Esophagus squamous epithelium (tissue), 5 donors: ENCODE measurements at places on chromosomes 1 and 21. TPM values are rescaled to one million over a fixed set of nuclear protein-coding genes. Genes with fewer than 3 reads are reported as not detected.

The CBR3 gene
- total RNA-seq, result 67.3 TPM

- H3K4me1 ChIP-seq, result peaks cover 1% of the 10 kb centered on the region
- DNase-seq, result no peak
- no peaks in the 10 kb centered on the region for H3K36me3 ChIP-seq
- H3K27me3 ChIP-seq, result no peaks in the 10 kb centered on the region
- no peak overlapping the region for H3K4me3 ChIP-seq
- no peak overlapping the region for H3K27ac ChIP-seq
Measured at GRCh38 chr1:46622344-46622743, 5.7 kb upstream of the MOB3C start.

- DNase-seq, result no peak
- no peaks in the 10 kb centered on the region for H3K27me3 ChIP-seq
- peaks cover 29% of the 10 kb centered on the region for H3K4me1 ChIP-seq
- peak overlapping the region; percentile 21 for H3K27ac ChIP-seq
- H3K4me3 ChIP-seq, result no peak overlapping the region
- H3K36me3 ChIP-seq, result no peaks in the 10 kb centered on the region
Measured at GRCh38 chr1:19512545-19512944, 27.2 kb upstream of the CAPZB start.

DNA sequence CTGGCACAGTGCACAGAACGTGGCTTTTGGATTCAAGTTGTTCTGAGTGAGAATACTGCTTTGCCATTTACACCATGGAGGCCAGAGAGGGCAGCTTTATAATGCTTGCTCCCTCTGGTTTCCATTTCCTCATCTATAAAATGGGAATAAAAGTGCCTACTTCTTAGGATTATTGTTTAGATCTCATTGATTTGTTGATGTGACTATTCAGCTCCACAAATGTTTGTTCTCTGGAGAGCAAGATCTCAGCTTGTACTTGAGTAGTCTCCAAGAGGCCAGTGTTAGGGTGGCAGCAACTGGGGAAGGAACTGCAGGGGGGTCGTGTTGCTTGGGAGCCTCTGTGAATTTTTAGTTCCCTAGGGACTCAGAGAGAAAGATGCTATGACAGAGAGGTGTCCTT is 55.2 kb downstream of the YARS1 start:
- peak overlapping the region; percentile 96 for H3K27ac ChIP-seq
- no peaks in the 10 kb centered on the region for H3K36me3 ChIP-seq
- no peaks in the 10 kb centered on the region for H3K27me3 ChIP-seq
- H3K4me3 ChIP-seq, result no peak overlapping the region

- H3K4me1 ChIP-seq, result no peaks in the 10 kb centered on the region
- H3K36me3 ChIP-seq, result no peaks in the 10 kb centered on the region
- H3K27me3 ChIP-seq, result no peaks in the 10 kb centered on the region
- peak overlapping the region; percentile 75 for H3K27ac ChIP-seq
- peak overlapping the region; percentile 40 for H3K4me3 ChIP-seq
- DNase-seq, result no peak
Measured at GRCh38 chr1:113190930-113191329, 117.9 kb downstream of the LRIG2 start.

- no peaks in the 10 kb centered on the region for H3K27me3 ChIP-seq
- H3K36me3 ChIP-seq, result peaks cover 19% of the 10 kb centered on the region
- no peak overlapping the region for H3K27ac ChIP-seq
- H3K4me1 ChIP-seq, result peaks cover 4% of the 10 kb centered on the region
Measured at GRCh38 chr1:44939061-44939460, 47.3 kb downstream of the EIF2B3 start.

The CFAP74 gene
- not detected for total RNA-seq

DNA sequence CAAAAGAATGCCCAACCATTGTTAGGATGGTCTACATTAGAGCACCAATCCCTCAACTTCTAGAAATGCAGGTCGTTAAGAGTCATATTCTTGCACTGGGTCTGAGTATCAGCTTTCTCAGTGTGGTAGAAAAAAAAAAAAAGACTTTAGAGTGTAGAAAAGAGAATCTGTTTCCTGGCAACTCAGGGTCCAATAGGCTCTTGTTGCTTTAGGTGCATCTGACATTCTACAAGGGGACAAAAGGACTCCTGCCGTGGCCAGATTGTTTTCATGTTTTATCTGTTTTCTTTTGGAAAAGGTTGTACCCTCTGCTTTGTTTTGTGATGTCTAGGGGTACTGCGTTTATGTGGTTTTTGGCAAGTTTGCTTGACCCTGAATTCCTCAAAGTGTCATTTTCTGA is 105.4 kb upstream of the KCNK2 start:
- H3K4me3 ChIP-seq, result no peak overlapping the region
- no peaks in the 10 kb centered on the region for H3K27me3 ChIP-seq
- no peaks in the 10 kb centered on the region for H3K36me3 ChIP-seq
- no peak for DNase-seq
- no peaks in the 10 kb centered on the region for H3K4me1 ChIP-seq

DNA sequence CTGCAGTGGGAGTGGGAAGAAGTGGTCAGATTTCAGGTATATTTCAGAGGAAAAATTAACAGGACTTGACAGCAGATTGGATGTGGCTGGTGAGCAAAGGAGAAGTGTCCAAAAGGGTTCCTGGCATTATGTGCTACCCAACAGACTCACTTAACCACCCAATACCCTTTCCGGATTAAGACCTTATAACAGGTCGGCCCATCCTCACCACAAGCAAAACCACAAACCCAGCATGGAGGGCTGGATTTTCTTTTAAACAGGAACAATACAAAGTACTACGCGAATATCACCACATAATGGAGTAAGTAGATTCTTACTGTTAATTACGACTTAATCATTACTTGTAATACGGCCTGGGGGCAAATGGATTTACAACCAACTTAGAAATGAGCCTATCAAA is 59.2 kb downstream of the WDR64 start:
- H3K27ac ChIP-seq, result no peak overlapping the region
- no peaks in the 10 kb centered on the region for H3K36me3 ChIP-seq
- no peak overlapping the region for H3K4me3 ChIP-seq
- DNase-seq, result no peak
- peaks cover 7% of the 10 kb centered on the region for H3K4me1 ChIP-seq

DNA sequence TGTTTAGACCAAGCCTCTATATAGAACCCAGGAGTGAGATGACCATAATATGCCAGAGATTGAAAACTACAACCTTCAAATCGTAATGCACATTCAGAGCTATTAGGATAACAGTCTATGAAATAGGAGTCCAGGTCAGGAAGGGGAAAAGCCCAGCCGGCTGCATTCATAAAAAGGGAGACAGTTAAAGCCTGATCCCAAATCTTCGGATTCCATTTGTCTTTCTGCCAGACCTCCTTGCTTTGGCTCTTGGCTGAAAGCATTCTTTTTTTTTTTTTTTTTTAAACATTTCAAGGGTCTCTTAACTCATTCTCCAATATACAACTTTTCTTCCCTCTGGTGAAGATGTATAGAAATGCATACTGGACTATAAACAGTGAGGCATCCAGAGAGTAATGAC is 81.1 kb downstream of the NTPCR start:
- H3K36me3 ChIP-seq, result no peaks in the 10 kb centered on the region
- no peaks in the 10 kb centered on the region for H3K27me3 ChIP-seq
- no peak overlapping the region for H3K4me3 ChIP-seq
- no peaks in the 10 kb centered on the region for H3K4me1 ChIP-seq
- DNase-seq, result no peak

GRCh38 chr1:205229916-205230700 is 2.4 kb downstream of the TMCC2 start:
- no peaks in the 10 kb centered on the region for H3K27me3 ChIP-seq
- no peak for DNase-seq
- H3K4me3 ChIP-seq, result peak overlapping the region; percentile 57

GRCh38 chr1:93345633-93346420 is at the start of gene DR1:
TSS of gene DR1 (plus strand) at chr1:93345907. CDS start at chr1:93346646, 739 bp downstream.
- H3K27me3 ChIP-seq, result no peaks in the 10 kb centered on the region
- H3K4me3 ChIP-seq, result peak within 1 kb of the TSS; percentile 88
- H3K4me1 ChIP-seq, result peaks cover 12% of the 10 kb centered on the region
- no peaks in the 10 kb centered on the region for H3K36me3 ChIP-seq
- DNase-seq, result peak; percentile 39

GRCh38 chr1:214155987-214156625 is 124.9 kb upstream of the SMYD2 start:
- H3K4me3 ChIP-seq, result no peak overlapping the region
- no peak overlapping the region for H3K27ac ChIP-seq
- H3K27me3 ChIP-seq, result peaks cover 19% of the 10 kb centered on the region
